ENCODE measurements at places on chromosomes 11 and 22.

DNA sequence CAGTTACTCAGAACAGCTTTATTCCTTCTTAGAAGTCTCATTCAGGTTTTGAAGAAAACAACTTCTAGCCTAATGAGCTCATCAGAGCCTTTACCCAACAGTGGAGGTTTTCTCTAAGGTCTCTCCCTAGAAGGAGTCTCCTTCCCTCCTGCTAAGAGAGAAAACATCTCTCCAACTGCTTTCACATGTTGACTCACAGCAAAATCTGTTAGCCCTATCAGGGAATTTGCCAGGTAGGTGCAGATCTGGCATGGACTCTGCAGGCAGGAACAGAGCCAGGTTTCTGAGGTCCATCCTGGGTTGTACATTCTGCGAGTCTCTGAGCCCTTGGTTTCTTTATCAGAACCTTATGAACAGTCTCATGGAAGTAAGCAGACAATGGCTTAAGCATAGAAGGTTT is 214.4 kb downstream of the HIPK3 start:
- DNase-seq, result no peak

DNA sequence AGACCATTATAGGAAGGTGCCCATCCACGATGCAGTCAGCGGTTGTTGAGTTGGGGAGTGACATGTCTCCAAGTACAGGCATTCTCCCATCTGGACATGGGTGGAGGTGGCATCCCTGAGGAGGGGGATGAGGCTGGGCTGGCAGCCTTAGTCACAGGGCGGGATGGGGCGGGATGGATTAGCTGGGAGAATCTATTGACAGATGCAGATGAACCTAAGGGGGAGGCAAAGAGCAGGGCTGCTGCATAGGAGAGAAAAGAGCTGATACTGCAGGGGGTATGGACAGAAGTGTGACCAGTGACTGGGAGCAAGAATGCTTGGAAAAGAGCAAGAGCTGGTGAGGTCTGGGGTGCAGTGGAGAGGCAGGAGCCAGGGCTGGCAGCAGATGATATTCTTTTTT is 42.7 kb downstream of the SCN3B start:
- no peak for DNase-seq

GRCh38 chr11:76610871-76611475 is 59.6 kb downstream of the LRRC32 start:
- peak; percentile 87 for DNase-seq

- no peak for DNase-seq
Measured at GRCh38 chr11:76459299-76459698, 14.5 kb downstream of the EMSY start.

DNA sequence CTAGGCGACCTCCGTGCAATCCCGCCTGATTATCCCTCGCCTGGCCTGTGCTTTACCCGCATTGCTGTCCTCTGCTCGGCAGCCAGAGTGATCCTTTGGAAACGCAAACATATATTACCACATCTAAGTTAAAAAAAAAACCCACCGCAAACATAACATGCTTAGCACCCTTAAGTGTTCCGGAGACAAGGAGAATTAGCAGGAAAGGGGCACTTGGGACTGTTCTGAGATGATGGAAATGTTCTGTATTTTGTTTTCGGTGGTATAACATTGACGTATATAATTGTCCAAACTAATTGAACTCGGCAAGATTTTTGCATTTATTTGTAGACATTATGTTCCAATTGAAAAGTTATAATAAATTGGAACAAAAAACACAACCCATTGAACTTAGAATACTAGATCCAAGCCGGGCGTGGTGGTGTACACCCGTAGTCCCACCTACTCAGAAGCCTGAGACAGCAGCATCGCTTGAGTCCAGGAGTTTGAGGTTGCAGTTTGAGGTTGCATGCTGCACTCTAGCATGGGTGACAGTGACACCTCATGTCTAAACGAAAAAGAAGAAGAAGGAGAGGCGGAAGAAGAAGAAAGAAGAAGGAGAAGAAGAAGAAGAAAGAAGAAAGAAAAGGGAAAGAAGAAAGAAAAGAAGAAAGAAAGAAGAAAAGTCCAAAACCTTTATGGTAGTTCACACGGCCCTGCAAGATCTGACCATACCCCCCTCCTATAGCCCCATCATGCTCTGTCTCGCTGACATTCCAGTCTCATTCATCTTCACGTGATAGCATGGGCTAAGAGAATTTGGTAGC is 604 bp upstream of the POLR3H start:
- DNase-seq, result peak; percentile 99

- DNase-seq, result no peak
Measured at GRCh38 chr11:95702526-95702925, 87.1 kb downstream of the FAM76B start.

- DNase-seq, result no peak
Measured at GRCh38 chr11:30753504-30753903, 167.4 kb upstream of the MPPED2 start.

GRCh38 chr22:49863931-49864330 is 10.3 kb downstream of the ZBED4 start:
- DNase-seq, result no peak

GRCh38 chr22:47806894-47807293 is 1044.4 kb downstream of the TBC1D22A start:
- DNase-seq, result no peak

DNA sequence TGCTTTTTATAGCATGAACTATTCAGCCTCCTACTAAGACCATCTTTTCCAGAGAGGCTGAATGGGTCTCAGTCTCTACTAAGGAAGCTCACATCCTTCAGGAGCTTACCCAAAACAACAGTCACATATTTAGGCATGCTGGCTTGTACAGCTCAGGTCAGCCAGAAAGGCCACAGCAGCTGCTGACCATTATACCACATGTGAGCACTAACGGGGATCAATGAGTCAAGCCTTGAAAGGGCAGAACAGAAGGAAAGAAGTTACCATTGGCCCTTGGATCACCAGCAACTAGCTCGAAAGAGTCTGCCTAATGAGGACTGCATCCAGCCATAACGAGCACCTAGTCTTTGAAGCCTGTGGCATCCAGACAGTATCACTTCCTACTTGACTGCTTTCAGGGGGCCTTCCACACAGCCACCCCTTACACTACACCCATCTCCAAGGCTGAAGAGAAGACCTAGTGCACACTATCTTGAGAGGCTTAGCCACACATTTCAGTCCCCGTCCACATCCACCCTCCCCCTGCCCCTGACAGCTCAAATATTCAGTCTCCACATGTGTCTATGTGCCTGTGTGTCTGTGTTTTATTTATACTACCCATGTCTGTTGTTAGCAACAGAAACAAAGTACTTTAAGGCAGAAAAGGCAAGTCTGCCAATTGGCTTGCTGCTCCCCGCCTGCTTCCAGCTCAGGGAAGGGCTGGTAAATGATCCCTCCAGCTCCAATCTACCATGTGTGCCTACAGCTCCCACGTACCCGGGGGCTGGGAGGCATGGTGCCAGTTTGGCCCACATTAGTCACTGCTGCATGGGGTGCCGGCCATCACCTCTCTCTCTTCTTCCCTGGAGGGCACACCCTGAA is 95.5 kb downstream of the RPL27A start:
- no peak for DNase-seq

GRCh38 chr11:107078375-107078774 is 60.1 kb upstream of the GUCY1A2 start:
- no peak for DNase-seq

GRCh38 chr11:32870676-32871075 is 21.9 kb upstream of the QSER1 start:
- peak; percentile 49 for DNase-seq

GRCh38 chr11:65133724-65134123 is 595 bp downstream of the SYVN1 start:
- DNase-seq, result no peak

- no peak for DNase-seq
Measured at GRCh38 chr11:126640186-126640585, 284.7 kb downstream of the ST3GAL4 start.

DNA sequence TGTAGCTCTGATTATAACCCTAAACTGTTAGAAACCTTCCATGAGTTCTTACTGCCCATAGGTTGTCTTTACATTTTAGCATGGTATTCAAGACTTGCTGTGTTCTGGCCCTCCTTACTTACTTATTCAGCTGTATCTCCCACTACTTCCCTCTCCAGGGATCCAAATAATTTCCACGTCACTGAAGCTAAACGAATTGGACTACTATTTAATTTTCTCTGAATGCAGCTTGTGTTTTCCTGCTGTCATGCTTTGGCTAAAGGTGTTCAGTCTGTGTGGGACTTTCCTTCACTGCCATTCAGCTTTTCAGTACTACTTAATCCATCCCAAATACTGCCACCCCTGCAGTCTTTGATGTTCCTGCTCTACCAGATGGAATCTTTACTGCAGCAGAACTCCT is 88.3 kb downstream of the UVRAG start:
- DNase-seq, result no peak

DNA sequence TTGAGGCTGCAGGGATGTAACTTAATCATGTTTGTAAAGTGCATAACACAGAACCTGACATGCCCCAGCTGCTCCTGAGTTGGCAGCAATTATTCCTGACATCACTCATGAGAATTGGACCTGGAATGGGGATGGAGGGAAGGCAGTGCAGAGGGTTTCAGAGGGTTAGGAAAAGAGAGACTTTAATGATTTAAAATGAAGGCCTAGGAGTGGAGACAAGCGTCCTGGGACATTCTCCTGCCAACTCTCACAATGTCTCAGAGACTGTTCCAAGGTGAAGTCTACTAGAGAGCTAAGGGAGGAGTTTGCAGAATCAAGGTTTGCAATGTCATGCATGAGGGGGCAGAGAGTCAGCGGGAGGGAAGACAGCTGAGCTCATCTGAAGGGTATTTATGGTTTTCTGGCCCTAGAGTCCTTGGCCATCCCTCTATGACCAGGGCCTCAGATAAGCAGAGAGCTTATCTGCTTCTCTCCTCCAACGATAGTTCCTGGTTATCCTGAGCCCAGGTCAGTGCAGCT is 36.9 kb downstream of the GGTLC2 start:
- peak; percentile 22 for DNase-seq

DNA sequence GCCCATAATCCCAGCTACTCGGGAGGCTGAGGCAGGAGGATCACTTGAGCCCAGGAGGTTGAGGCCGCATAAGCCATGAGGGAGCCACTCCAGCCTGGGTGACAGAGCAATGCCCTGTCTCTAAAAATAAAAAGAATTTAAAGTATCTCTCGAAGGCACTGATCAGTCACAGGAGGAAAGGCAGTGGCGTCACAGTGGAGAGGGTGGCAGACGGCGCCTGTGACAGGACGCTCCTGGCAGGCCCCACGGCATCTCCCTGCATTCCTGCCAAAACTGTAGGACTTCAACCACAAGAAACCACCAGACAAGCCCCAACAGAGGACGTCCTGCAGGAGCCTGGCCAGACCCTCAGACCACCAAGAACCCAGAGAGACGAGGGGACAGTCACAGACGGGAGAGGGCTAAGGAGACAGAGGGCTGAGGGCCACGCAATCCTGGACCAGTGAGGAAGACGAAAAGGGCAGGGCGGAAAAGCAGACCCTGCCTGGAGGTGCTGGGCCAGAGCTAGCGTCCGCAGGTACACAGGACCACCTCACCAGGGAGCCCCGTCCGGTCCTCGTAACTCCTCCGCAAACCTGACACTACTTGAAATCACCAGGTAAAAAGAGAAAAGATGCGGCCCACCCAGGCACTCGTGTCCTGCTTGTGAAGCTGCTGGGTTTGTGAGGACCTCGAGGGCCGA is 5.9 kb downstream of the RNH1 start:
- no peak for DNase-seq

DNA sequence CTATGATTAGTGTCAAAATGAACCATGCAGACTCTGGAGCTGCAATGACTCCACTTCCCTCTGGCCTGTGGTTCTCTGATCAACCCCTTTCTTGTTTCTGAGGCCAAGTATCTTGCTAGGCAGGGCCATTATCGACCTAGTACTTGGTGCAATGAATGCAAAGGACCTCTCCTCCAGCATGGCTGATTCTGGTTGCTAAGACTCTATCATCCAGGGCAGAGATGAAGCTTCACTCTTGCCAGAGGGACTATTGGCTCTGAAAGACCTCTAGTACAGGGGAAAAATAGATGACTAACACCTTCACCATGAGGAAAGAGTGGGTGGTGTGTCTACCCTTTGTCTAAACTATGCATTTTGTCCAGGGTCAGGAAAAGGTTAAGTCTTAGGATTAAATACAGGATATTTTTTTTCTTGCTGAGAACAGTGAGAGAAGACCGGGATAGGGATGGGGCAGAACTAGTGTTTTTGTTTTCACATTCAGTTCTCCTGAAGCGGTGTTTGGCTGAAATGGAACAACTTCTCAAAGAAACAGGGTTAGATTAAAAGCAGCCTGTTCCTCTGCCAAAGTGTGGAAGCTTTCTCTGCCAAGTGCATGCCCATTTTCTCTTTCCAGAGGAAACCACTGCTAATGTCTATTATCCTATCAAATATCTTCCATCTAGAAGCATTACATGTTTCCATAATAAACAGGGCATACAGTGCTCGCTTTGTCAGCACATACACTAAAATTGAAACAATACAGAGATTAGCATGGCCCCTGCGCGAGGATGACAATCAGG is 5.0 kb upstream of the MTFP1 start:
- no peak for DNase-seq

- DNase-seq, result peak; percentile 66
Measured at GRCh38 chr11:13384908-13385640, 77.9 kb downstream of the BTBD10 start.

- no peak for DNase-seq
Measured at GRCh38 chr11:102320188-102320587, 2.9 kb downstream of the BIRC3 start.

GRCh38 chr11:115366826-115367225 is 137.4 kb downstream of the CADM1 start:
- no peak for DNase-seq

DNA sequence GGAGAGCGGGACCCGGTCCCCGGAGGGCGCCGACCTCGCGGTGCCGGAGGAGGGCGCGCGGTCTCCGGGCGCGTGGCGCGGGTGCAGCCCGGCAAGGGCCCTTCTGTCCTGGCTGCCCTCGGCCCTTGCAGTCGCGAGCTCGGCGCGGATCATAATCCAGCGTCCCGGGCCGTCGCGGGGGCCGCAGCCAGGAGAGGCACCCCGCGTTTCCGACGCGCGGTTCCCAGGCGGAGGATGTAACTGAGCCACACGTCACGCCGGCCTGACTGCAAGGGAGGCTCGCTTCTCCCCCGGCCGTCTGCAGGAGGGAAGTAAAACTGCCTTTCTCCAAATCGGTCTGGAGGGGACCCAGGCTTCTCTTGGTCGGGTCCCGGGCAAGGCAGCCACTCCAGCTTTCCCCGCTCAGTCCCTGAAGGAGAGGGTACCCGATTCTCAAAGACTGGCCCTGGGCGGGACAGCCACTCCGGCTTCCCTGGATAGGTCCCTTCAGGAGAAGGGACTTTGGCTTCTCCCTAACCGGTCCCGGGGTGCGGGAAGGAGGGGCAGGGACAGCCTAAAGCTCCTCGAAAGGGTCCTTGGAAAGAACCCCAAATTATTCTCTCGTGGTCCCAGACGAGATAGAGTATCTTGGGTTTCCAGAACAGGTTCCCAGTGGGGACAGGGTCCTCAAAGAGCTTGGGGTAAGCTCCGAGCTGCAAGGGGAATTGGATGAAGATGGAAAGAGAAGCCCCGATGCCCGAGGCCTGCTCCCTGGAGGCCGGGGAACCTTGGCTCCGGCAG is 836 bp downstream of the SPON1 start:
- peak; percentile 44 for DNase-seq

- no peak for DNase-seq
Measured at GRCh38 chr11:21113876-21114275, 444.5 kb downstream of the NELL1 start.

Data from ELF-1 (cell line).